NB4 (cell line): ENCODE measurements at places on chromosomes 6 and 20.
A peak's percentile ranks its signal among the peaks of the same experiment; 100 is the strongest.

DNA sequence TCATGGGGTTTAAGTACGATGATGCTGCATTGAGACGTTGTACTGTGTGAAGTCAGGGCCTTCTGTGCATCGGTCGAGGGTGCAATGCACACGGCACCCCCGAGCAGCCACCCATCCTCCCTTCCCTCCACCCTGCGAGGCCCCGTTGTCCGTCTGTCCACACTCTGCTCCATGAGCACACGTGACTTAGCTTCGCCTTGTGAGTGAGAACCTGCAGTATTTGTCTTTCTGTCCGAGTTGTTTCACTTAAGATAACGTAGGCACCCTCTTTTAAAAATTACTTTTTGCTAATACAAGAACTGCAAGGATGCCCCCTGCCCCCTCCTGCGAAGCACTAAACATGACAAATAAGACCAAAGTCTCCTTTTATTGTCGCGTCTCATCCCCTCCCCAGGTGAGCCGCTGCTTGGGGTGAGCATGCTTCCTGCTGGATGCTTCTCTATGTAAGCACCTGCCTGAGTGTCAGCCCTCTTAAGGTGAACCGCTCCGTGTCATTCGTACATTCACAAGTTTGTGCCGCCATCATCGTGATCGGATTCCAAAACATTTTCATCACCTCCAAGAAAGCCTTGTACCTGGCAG lies 3.6 kb upstream of the RBBP8NL start:
- no peak for DNase-seq

DNA sequence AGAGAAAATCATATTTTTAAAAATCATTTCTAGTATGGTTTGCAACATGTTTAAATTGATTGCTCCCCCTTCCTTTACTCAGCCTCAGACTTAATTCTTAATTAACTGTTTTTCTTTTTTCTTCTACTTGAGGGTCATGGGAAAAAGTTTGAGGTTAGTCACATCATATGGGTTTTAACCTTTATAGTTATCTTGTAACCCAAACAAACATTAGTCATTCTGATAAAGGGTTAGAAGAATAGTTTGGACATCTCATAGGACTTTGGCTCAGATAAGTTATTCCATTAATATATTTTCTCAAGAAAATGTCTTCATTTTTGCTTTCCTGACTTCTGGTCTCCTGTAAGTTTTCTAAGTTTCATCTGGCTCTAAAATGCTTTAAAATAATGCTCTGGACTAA lies 34.5 kb upstream of the TSPYL1 start:
- DNase-seq = no peak

- DNase-seq = no peak
Measured at GRCh38 chr20:10949930-10950783, 276.4 kb upstream of the JAG1 start.

GRCh38 chr6:158648682-158649131 lies 1.1 kb upstream of the SYTL3 start:
- no peak for DNase-seq

- no peak for DNase-seq
Measured at GRCh38 chr6:129767776-129768485, 58.0 kb upstream of the ARHGAP18 start.

- no peak for DNase-seq
Measured at GRCh38 chr6:16633465-16633864, 127.8 kb downstream of the ATXN1 start.

GRCh38 chr20:9460518-9460917 lies 53.9 kb upstream of the LAMP5 start:
- DNase-seq = no peak

- no peak for DNase-seq
Measured at GRCh38 chr6:128307671-128308070, 212.7 kb downstream of the PTPRK start.

DNA sequence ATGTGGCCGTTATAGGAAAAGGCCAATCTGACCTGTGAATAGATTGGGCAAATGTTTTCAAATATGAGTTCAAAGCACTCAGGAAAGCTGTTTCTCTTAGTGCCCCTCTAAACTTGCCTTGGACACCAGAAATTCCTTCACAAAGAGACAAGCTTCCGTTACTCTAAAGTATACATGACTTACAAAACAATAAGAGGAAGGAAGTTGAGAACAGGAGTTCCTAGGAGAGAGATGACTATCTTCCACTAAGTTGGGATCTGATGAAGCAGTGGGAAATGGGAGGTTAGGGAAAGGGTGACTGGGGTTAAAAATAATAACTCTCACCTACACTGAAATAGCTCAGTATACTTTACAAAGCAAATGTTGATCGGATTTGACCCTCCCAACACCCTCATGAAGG lies 50.0 kb downstream of the ISM1 start:
- DNase-seq = no peak

GRCh38 chr6:142728364-142728763 lies 216.6 kb downstream of the HIVEP2 start:
- DNase-seq = peak; percentile 22

GRCh38 chr6:29981211-29981812 lies 39.0 kb downstream of the HLA-A start:
- no peak for DNase-seq

- no peak for DNase-seq
Measured at GRCh38 chr20:41783423-41784208, 165.4 kb upstream of the CHD6 start.

DNA sequence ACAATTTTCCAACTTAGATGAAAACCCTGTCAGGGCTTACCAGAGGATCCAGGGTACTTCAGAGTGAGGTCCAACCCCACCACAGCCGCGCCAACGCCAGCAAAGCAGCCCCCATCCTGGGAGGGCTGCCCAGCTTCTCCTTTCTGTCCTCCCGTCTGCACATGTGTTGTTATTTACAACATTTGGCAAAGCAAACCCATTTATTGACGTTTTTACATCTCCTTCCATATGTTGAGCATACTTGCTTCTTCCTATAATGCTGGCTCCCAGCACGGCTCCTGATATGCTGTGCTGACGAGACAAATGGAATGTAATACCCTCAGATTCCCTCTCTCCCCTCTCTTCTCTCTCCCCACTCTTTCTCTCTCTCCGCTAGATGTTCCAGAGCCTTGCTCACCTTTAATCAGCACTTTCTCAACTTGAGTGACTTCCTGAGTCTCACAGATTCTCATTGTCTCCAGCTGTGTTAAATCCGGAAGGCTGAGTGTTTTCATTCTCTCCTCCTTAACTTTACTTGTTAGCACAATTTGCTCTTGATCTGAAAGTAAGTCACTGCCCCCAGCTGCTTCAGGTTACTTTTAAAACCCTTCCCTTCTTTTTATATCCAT lies 22.7 kb downstream of the RCAN2 start:
- no peak for DNase-seq

GRCh38 chr20:44702776-44703175 lies 12.4 kb upstream of the CCN5 start:
- peak; percentile 93 for DNase-seq

DNA sequence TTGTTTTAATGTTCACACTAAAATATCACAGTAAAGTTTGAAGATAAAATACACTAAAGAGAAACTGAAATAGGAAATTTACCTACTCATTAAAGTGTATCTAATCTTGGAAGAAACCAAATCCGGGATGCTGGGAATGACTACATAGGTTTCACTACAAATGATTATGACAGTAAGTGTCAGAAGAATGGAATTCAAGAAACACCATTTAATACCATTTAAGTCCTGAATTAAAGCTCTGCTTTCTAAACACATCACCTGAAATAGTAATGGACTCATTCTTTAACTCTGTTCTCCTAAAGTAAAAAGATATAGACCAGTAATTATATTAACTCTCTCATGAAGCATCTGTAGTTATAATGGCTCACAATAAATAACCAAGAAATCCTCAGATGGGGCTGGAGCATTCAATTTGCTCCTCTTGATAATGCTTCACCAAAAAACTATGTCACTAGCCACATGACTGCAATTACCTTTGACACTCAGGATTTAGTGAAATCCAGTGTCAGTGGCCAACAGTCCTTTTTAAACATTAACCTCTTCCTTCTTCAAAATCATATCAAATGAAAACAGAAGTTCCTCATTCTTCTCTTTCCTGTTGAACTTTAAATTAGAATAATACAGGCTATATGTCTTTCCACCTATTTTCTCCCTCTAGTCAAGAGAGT lies 41.4 kb downstream of the MAP7 start:
- DNase-seq = no peak

GRCh38 chr6:162408826-162409535 lies 318.6 kb downstream of the PRKN start:
- no peak for DNase-seq

- peak; percentile 12 for DNase-seq
Measured at GRCh38 chr20:40565001-40565681, 123.9 kb downstream of the MAFB start.

GRCh38 chr6:39499053-39499452 lies 176.6 kb upstream of the KCNK16 start:
- DNase-seq = no peak

GRCh38 chr6:26202201-26202611 lies 115.0 kb downstream of the HFE start:
- DNase-seq = no peak

GRCh38 chr6:158867381-158868121 lies 48.4 kb upstream of the EZR start:
- no peak for DNase-seq

- DNase-seq = no peak
Measured at GRCh38 chr6:137759624-137760023, 107.4 kb upstream of the TNFAIP3 start.

DNA sequence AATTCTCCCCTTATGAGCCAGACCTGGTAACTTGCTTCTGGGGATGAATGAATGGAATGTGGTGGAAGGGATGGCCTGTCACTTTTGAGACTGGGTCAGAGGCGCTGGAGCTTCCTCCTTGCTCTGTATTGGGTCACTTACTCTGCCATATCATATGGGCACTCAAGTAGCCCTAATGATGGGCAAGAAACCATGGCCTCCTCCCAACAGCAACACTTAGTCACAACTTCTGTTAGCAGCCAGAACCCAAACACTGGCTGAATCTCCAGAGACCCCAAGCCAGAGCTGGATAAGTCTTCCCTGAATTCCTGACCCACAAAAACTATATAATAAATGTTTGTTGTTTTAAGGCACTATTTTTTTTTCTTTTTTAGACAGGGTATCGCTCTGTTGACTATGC lies 5.5 kb downstream of the E2F1 start:
- no peak for DNase-seq

- DNase-seq = no peak
Measured at GRCh38 chr6:139972116-139972515, 597.7 kb upstream of the CITED2 start.

- no peak for DNase-seq
Measured at GRCh38 chr6:114007516-114007915, 36.6 kb upstream of the HDAC2 start.

- DNase-seq = no peak
Measured at GRCh38 chr20:36917943-36918342, 33.6 kb downstream of the SAMHD1 start.

DNA sequence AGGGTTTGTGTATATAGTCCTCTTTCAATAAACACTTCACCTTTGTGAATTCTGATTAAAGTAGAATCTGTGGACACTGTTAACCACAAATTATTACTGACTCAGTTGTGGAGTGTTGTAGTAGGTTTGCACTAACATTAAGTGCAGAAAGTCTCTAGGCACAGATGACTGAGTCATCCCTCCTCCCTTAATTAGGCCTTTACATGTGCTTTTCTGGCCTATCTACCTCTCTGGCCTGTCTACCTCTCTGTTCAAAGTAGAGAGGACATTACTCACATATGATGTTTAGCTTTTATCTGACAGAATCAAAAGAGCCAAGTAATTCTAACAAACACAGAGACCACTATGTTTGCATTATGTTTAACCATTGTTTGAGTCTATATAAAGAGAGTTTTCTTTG lies 783.0 kb downstream of the TENT5A start:
- no peak for DNase-seq
